Lower leg skin (tissue), 4 donors: ENCODE measurements at places on chromosomes 3 and 15. TPM values are rescaled to one million over a fixed set of nuclear protein-coding genes. Genes with fewer than 3 reads are reported as not detected.

Gene DPPA2
- not detected for total RNA-seq

GRCh38 chr3:68988740-68989139 is 24.7 kb downstream of the EOGT start:
- DNase-seq: no peak

Gene GOLGA6L10
- 0.39 TPM for total RNA-seq

Gene KY
- 26.2 TPM for total RNA-seq

Gene CP
- 7.2 TPM for total RNA-seq

GRCh38 chr3:152549263-152549662 is 280.5 kb downstream of the MBNL1 start:
- no peak for DNase-seq

- DNase-seq: no peak
These were observed 221.0 kb upstream of the EOMES start for GRCh38 chr3:27943106-27943505.

GRCh38 chr15:97520689-97521088 is 439.8 kb upstream of the ARRDC4 start:
- no peak for DNase-seq

DNA sequence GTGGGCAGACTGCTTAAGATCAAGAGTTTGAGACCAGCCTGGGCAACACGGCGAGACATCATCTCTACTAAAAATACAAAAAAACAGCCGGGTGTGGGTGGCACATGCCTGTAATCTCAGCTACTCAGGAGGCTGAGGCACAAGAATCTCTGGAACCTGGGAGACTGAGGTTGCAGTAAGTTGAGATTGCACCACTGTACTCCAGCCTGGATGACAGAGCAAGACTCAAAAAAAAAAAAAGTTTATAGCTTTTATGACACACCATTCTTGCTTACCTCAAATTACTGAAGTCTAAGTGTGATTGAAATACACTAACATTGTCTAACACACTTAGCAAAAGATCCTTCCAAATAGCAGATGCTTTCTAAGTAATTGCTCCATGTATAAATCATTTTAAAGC is 207.6 kb downstream of the STAG1 start:
- no peak for DNase-seq

Gene DCLK3
- 0.16 TPM for total RNA-seq

Gene ST3GAL6
- 40.8 TPM for total RNA-seq
